ENCODE measurements at places on chromosomes 7 and 10. TPM values are rescaled to one million over a fixed set of nuclear protein-coding genes. Genes with fewer than 3 reads are reported as not detected.

PTPRZ1 gene
- not detected for total RNA-seq

IL6 gene
- 2.4 TPM for total RNA-seq

RTKN2 gene
- not detected for total RNA-seq

ZNF485 gene
- total RNA-seq, result 2.6 TPM

ENTPD7 gene
- total RNA-seq, result 1.1 TPM

STYXL1 gene
- total RNA-seq, result 31.5 TPM

YAE1 gene
- total RNA-seq, result 4.6 TPM

GIMAP5 gene
- 14.4 TPM for total RNA-seq

TBX20 gene
- total RNA-seq, result not detected

GHRHR gene
- not detected for total RNA-seq

CASP2 gene
- total RNA-seq, result 3.1 TPM

PHYHIPL gene
- total RNA-seq, result not detected
